ENCODE measurements at places on chromosomes 16 and 17. TPM values are rescaled to one million over a fixed set of nuclear protein-coding genes. Genes with fewer than 3 reads are reported as not detected.

Gene GDPD3
- 1.8 TPM for total RNA-seq

DNA sequence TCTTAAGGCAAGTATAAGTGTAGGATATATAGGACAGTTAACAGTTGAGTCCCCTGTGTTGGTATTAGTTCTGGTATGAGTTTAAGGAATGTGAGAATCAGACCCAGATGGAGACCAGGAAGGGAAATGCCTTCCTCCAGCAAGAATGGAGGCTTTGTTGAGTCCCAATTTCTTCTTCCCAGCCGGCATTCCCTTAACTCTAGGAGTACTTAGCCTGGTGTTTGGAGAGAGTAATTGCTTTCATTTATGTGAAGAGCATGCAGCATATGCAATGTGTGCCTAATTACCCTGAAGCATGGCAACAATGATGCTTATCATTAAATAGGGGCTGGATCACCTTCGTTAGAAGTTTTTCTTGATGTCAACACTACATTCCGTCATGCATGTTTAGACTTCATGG lies 225.9 kb upstream of the XYLT1 start:
- DNase-seq, result no peak

DNA sequence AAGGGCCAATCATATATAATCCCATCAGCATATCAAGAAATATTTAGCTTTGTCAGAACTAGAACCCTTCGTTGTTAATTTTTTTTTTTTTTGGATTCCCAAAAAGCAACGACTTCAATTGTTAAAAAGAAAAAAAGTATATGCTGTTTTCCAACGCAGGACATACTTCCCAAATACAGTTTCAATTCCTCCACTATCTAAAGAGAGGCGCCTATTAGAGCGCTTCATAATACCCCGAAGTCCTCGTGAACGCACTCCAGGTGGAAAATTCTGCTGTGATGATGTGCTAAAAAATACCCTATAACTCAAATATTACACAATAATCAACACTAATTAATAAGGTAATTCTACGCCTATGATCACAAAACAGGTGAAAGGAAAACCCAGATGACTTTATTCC lies 20.8 kb downstream of the GNA13 start:
- DNase-seq, result no peak

GRCh38 chr17:38415250-38416194 lies 12.7 kb upstream of the ARHGAP23 start:
- peak; percentile 59 for DNase-seq

Gene CHD9NB
- total RNA-seq, result 1.6 TPM

DNA sequence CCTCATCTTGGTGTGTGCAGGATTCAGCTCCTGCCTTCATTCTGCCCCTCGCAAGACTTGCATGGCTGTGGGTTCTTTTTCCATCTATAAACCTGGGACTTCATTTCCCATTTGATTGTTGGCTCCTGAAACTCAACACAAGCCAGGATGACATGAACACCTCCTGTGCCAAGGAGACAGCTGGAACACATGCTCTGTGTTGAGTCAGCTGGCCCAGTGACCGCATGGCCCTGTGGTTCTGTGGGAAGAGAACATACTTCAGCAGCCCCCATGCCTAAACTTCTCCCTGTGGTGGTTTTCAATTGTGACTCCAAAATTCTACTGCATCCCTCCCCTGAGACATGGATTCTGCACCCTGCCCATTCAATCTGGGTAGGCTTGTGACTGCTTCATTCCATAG lies 57.9 kb upstream of the FOXF1 start:
- DNase-seq, result no peak

Gene GNGT2
- total RNA-seq, result not detected

Gene CDC6
- total RNA-seq, result 85.1 TPM

All from A172 (cell line).